ENCODE measurements at places on chromosomes 3 and 15.

- DNase-seq = no peak
Measured at GRCh38 chr3:122094125-122094524, 39.0 kb downstream of the CD86 start.

DNA sequence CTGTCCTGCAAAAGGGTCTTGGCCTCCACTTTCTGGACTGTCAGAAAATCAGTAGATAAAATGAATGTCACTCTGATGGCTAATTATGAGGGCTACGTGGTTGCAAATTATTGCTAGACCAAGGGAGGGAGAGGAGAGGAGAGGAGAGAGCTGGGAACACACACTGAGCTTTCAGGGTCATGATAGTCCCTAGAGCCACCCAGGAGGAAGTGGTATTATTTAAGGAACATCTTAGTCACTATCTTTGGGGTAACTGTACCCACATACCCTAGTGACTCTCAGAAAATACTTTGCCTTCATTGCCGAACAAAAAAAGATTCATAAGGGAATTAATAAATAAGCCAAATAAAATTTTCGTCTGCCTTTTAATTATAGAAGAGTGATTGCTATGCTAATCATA lies 642.3 kb upstream of the CFAP20DC start:
- DNase-seq = no peak

- DNase-seq = no peak
Measured at GRCh38 chr3:134542287-134542958, 56.6 kb downstream of the CEP63 start.

DNA sequence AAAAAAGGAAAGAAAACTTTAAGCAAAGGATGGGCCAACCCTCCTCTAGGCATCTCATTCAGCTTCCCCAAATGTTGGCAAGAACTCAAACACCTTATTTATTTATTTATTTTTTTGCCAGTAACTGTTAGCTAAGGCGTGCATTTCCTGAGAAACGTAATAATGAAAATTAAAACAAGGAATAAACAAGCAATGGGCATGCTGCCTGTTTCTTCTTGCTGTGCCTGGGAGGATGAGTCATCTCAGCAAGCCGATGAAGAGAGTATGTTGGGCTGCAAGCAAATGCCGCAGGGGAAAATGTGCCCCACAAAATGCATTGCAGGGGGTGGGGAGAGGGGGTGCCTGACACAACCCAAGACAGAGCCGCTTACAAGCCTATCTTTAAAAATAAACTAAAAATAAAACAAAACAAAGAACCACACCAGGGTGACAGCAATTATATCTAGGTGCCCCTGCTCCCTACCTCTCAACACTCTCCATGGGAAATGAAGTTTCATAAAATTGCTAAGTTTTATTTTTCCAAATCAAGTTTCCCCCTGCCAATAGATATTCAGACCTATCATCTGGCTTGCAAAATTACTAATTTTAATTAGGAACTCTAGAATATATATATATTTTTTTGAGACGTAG lies 40.3 kb downstream of the EIF4E3 start:
- peak; percentile 9 for DNase-seq

DNA sequence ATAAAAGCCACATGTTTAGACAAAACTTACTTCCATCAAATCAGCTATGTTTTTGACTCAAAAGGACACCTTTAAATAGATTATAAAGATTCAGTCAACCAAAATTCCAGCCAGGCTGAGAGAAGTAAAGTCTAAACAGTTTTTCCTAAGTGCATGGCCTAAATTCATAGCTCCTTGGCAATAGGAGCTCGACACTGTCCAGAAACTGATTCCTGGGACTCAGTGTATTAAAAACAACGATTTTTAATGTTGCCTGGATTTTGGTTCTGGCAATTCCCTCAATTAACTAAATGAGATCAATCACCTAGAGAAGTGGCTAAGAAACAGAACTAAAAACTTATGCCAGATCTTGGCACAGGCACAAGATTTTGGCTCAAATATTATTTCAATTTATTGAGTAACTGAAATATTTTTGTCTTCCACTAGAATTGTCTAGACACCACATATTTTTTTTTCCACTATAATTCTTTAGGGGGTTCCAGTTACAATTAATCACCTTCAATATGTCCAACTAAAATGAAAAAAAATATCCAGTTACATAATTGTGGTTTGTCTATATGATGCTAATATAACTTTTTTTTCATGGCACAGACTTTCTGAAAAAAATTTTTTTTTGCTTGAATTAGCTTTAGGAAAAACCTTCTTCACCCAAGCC lies 135.9 kb downstream of the TFDP2 start:
- DNase-seq = no peak

DNA sequence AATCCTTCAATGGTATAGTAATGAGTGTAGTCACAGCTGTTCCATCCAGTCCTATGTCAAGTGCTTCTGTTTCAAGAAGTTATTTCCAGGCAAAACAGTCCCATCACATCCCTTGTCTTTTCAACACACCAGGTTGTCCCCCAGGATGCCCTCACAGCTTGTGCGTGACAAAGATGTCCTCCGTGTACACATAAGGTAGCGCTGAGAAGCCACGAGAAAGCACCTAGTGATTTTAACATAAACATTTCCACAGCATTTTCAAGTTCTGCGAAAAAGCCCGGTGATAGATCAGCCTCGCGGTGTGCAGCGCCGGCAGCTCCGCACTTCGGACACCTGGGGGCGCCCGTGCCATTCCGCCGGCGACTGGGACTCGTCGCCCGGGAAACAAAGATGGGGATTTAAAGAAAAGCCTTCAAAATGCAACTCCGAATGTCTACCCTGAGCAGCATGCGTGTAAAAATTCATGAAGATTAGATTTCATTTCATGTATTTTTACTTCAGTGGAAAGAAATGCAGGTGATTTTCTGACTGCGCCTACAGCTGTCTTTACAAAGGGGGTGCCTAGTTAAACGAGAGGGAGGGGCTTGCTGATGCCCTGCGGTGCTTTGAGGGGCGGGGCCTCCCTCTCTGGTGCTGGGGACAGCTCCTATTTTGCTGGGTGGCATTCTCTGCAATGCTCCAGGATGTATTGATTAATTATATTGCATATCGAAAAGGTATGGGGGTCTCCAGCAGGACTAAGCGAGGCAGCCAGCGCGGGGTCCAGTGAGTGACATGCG lies 49.9 kb downstream of the KY start:
- peak; percentile 75 for DNase-seq

- DNase-seq = no peak
Measured at GRCh38 chr3:123143669-123144411, 57.9 kb upstream of the SEC22A start.

DNA sequence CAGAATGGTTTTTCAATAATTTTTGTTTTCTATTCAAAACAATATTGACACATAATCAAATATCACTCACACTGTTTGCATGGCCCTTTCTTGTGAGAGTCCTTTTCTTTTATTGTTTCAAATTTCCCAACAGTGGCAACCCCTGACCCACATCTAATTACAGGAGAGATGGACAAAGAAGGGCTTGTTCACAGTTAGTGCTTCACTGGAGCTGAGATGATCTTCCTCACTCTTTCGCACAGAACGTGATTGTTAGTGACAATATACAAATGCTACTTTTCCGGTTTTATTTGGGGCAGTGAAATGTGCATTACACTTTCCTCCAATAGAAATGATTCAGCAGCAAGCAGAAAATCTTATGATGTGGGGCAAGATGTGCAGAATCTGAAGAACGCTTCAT lies 38.6 kb upstream of the TTC14 start:
- no peak for DNase-seq

DNA sequence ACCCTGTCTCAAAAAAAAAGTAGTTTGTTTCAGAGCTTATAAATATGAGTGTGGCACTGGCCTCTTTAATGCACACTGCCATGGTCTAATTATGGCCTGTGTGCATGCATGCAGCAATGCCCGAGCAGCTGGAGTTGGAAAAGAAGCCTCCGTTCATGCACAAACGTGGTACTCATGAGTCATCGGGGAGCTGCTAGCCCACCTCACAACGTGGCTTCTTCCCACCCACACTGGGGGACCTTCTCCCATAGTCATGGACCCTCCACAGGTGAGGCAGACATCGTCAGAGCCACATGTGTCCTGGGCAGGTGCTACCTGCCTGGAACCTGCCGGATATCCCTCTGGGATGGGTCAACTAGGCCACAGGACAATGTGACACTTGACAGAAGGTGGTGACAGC lies 66.7 kb downstream of the ATP10A start:
- DNase-seq = no peak

GRCh38 chr3:73637042-73637441 lies 12.3 kb upstream of the PDZRN3 start:
- no peak for DNase-seq

Measured in cerebellar cortex (tissue), 1 donor.